ENCODE measurements at places on chromosomes 1 and 21. TPM values are rescaled to one million over a fixed set of nuclear protein-coding genes. Genes with fewer than 3 reads are reported as not detected.
A peak's percentile ranks its signal among the peaks of the same experiment; 100 is the strongest.

SYNJ1 gene
- total RNA-seq, result 10.6 TPM

DNA sequence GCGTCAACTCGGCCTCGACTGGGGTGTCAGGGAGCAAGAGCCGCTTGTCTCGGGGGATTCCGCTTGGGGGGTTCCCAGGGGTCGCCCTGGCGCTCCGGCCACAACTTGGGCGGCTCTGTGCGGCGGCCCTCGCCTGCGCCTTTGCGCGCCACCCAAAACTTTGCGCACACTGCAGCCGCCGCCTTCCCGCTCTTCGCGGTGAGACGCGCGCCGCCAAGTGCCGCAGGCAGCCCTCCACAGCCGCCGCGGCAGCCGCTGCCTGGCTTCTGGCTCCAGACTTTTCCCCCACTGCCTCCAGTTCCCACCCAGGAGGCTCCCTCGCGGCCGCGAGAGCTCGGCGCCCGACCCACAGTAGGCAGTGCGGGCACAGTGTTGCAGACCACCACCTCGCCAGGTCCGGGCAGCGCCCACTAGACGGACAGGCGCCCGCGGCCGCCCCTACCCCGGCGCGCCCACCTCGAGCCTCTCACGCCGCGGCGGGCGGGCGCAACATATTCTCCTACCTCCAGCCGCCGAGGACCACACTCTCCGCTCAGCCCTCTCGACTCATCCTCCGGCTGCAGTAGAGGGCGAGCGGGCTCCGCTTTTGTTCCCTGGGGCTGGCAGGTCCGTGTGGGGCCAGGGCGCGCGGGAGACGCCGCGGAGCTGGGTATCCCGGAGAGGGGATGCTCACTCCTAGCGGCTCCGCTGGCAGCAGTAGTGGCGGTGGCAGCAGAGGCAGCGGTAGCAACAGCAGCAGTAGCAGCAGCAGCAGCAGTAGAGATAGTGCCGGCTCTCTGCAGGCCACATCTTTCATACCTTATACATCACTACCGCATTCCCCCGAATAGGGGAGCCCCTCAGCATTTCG is 296.6 kb downstream of the OMA1 start:
- H3K36me3 ChIP-seq, result no peaks in the 10 kb centered on the region
- H3K27me3 ChIP-seq, result no peaks in the 10 kb centered on the region

DNA sequence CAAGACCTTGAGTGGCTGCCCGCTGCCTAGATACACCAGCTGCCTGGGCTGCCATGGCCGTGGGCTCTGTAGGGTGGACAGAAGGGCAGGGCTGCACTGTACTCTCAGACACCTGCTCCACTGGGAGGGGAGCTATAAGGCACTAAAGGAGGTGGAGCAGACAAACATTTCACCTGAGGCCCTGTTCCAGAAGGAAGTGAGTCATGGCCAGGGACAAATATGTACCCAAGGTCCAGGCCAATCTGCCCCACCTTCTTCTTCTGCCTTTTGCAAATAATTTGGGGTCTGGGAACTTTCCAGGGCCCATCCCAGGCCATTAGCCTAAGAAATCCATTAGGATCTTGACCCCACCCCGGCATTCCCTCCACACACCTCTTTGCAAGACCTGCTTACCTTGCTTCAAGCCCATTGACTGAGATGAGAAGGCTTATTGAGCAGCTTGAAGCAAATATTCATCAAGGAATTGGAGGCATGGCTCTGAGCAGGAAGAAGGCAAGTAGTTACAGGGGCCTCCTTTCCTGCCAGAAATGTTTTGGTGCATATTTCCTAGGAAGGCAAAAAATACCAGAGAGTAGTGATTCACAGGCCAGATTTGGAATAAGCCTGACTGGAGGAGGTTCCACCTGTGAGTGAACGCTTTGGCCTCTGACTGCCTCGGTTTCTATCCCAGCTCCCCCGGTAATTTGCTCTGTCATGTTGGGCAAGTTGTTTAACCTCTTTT is at the start of gene CAPN8:
TSS of gene CAPN8 (minus strand) at position 110 of the 721 bp plus-strand sequence. CDS start at position 55, 55 bp downstream.
- H3K36me3 ChIP-seq, result no peaks in the 10 kb centered on the region
- H3K27ac ChIP-seq, result no peak within 1 kb of the TSS
- H3K27me3 ChIP-seq, result no peaks in the 10 kb centered on the region
- no peaks in the 10 kb centered on the region for H3K4me1 ChIP-seq

SLC6A9 gene
- total RNA-seq, result 15.0 TPM

GRCh38 chr1:47334765-47335435 is 1.3 kb downstream of the CMPK1 start:
- H3K36me3 ChIP-seq, result no peaks in the 10 kb centered on the region
- no peak for DNase-seq
- no peaks in the 10 kb centered on the region for H3K27me3 ChIP-seq
- H3K4me3 ChIP-seq, result peak overlapping the region; percentile 86
- H3K27ac ChIP-seq, result peak overlapping the region; percentile 98

DNA sequence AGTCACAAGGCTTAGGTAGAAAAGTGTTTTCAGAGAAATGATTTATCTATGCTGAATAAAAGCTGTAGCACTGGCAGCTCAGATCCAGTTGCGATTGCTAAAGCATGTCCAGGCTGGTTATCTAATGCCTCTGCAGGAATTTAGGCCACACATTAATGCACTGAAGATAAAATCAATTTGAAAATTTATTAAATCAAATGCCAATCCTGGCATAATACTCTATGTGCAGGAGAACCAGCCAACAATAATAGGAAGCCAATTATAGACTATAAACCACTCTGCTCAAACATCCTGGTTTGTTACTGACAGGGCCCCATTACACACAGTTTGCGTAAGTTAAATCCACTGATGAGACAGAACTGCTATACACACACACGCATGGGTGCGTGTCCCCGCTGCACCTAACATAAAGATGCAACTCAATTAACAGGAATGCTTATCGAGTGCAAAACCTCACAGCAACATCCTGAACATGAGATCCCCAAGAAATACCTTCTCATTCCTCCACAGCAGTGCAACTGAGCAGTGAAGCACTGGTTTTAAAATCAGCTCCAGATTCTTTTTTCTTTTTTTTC is 40.6 kb downstream of the PTP4A2 start:
- peaks cover 13% of the 10 kb centered on the region for H3K4me1 ChIP-seq
- no peak for DNase-seq
- H3K36me3 ChIP-seq, result no peaks in the 10 kb centered on the region

DNA sequence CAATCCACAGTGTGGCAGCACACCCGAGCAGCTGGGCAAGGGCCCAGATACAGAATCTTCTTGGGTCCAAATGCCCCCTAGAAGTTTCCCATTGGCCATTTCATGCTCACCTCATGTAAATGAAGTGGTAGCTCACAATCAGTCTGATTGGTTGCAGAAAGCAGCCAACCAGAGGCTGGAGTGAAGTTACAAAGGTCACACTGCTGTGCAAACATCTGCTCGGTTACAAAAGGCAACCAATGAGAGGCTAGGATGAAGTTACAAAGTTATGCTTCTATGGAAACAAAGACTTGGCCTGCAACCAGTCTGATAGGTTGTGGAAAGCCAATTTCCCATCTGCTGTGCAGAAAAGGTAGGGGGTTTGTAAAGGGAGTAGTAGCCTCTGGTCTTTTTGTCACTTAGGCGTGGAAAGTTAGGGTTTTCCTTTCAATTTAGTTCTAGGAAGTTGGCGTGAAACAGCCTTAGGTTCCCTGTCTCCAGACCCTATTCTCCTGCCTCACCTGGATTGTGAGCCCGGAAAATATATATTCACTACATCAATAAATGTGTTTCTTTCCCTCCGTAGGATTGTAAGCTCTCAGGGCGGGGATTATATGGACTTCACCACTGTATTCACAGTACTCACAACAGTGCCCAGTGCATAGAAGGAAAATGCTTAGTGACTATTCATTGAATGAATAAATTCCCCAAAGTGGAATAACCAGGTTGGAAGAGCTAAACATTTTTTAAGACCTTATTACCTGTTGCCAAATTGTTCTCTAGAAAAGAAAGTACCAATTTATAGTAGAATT is 91.9 kb downstream of the URB2 start:
- DNase-seq, result no peak
- H3K27ac ChIP-seq, result no peak overlapping the region
- no peaks in the 10 kb centered on the region for H3K27me3 ChIP-seq
- H3K4me3 ChIP-seq, result no peak overlapping the region
- H3K4me1 ChIP-seq, result no peaks in the 10 kb centered on the region

DNA sequence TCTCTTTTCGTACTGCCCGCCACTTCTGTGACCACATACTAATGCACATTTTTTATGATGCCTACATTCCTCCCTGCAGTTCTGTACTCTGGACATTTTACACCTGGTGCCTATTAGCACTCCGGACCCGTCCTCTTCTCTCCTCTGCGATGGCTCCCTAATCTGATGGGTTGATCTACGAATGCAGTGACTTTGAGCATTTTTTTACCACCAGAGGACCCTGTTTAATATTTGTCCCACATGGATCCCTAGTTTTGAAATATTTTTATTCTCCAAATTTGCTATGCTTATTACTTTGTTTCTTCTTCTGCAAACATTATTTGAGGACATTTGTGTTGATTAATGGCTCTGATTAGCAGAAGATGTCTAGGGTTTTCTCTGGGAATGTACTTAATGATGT is 5.2 kb downstream of the PPFIA4 start:
- H3K36me3 ChIP-seq, result no peaks in the 10 kb centered on the region
- no peaks in the 10 kb centered on the region for H3K27me3 ChIP-seq
- H3K4me3 ChIP-seq, result no peak overlapping the region
- H3K27ac ChIP-seq, result no peak overlapping the region
- no peak for DNase-seq
- peaks cover 11% of the 10 kb centered on the region for H3K4me1 ChIP-seq

NES gene
- total RNA-seq, result 30.6 TPM

GRCh38 chr1:110264430-110264829 is 54.3 kb downstream of the KCNC4 start:
- DNase-seq, result no peak
- no peaks in the 10 kb centered on the region for H3K27me3 ChIP-seq
- H3K36me3 ChIP-seq, result no peaks in the 10 kb centered on the region
- H3K4me3 ChIP-seq, result no peak overlapping the region
- H3K4me1 ChIP-seq, result no peaks in the 10 kb centered on the region

FNDC7 gene
- total RNA-seq, result not detected

DDX59 gene
- 16.5 TPM for total RNA-seq

JAK1 gene
- 115 TPM for total RNA-seq

DNA sequence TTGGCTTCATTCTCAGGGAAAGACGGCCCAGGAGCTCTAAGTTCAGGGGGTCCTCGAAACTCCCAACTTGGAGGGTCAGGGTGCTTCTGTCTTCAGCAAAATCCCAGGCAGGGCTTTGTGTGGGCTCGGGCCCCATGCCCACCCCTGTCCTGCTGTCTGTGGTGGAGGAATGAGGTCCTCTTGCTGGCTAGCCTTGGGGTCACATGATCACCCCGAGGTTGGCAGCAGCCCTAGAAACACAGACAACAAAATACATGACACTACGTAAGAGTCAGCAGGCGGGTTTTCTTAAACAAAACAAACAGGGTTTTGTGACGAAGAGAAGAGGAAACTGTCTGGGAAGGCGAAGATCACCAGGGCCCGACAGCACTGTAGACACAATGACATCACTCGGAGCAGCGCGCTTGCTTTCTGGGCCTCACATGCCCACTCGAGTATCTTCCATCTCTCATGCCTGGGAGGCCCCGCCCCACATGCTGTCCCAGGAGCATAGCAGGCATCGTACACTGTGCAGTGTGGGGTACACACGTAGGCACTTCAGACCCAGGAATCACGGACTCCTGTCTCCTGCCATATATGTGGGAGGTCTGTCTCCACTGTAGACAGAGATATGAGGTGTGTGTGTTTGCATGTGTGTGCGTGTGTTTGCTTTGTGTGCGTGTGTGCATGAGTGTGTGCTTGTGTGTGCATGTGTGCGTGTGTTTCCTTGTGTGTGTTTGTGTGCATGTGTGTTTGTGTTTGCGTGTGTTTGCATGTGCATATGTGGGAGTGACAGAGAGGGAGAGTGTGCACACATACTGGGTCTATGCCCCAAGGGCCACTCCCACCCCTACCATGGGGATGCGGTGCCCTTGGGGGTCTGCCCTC is 94.7 kb downstream of the SIK1 start:
- no peak overlapping the region for H3K27ac ChIP-seq
- H3K36me3 ChIP-seq, result no peaks in the 10 kb centered on the region
- peaks cover 4% of the 10 kb centered on the region for H3K4me1 ChIP-seq
- DNase-seq, result no peak

FMO2 gene
- 292 TPM for total RNA-seq

FAM177B gene
- total RNA-seq, result 3.1 TPM

- H3K36me3 ChIP-seq, result no peaks in the 10 kb centered on the region
- no peaks in the 10 kb centered on the region for H3K27me3 ChIP-seq
- H3K4me1 ChIP-seq, result peaks cover 42% of the 10 kb centered on the region
- DNase-seq, result no peak
- H3K4me3 ChIP-seq, result no peak overlapping the region
These were observed 42.6 kb upstream of the CTPS1 start for GRCh38 chr1:40936931-40937339.

DNA sequence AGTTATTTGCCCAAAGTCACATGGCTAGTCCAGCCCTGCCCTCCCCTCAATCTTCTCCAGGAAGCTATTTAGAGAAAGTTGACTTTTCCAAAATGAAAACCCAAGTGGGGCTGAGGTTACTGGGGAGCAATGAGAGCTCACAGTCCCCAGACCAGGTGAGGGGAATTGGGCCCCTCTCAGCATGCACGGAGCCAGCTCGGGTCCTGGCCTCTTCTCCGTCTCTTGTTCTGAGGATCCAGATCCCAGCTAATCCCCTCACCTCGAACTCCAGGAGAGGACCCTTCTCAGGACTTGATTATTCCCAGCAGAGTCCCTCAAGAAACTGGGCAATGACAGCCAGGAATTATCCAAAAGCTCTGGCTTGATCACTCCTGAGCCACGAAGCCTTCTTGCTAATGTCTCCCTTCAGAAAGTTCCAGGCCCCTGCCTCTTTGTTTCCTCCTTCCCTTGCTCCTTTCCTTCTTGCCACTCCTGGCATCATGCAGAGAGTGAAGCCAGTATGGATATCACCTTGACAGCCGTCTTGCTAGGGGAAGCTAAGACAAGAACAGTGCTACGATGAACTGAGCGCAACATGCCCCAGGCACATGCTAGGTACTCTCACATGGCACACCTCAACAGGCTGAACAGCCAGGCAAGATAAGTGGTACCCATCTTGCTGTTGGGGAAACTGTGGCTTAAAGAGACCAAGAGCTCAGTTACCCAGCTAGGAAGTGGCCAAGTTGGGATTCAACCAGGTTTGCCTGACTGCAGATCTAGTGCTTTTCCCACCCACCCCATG is 51.9 kb downstream of the KLHDC7A start:
- H3K4me1 ChIP-seq, result no peaks in the 10 kb centered on the region
- no peak for DNase-seq
- no peaks in the 10 kb centered on the region for H3K27me3 ChIP-seq
- no peak overlapping the region for H3K27ac ChIP-seq
- no peak overlapping the region for H3K4me3 ChIP-seq

DNA sequence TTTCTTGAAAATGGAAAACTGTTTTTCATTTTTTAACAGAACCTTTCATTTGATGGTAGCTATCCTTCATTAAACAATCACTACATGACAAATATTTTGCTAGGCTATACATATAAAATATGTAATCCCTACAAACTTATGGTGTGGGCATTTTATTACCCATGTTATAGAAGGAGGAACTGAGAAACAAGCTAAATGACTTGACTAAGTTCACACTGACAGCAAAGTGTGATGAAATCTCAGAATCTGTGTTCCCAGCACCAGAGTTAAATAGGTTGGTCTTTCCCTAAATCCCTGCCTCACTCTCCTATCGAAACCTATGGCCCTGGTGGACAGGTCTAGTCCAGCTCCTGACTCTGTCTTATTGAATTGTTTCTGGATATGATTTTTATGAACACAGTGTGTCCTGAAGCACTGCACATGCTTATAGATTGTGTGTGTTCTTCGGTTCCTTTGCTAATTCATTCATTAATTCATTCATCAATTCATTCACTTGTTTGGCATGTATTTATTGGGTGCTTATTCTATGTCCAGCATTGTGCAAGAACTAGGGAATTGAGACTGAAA is 301.0 kb downstream of the GRIK1 start:
- H3K4me3 ChIP-seq, result no peak overlapping the region
- H3K36me3 ChIP-seq, result no peaks in the 10 kb centered on the region
- DNase-seq, result no peak
- no peak overlapping the region for H3K27ac ChIP-seq
- no peaks in the 10 kb centered on the region for H3K27me3 ChIP-seq

All from thoracic aorta (tissue), 2 donors.